ENCODE measurements at places on chromosomes 1 and 21. TPM values are rescaled to one million over a fixed set of nuclear protein-coding genes. Genes with fewer than 3 reads are reported as not detected.

The FMN2 gene
- total RNA-seq: 27.9 TPM

DNA sequence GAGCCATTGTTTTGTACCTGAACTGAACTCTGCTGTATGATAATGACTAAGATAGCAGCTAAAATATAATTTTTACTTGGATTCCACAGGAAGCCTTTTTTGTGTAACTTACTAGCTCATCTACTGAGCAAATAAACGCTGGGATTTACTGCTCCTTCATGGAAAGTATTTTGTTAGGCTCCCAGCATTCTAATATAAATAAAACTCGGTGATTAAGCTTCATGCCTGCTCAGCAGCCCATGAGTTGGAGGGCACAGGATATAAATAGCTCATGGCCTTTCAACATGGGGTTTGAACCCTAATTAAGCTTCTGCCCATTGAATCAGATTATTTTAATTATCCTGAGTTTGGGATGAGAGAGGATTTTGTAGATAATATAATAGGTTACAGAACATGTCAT is 180.0 kb downstream of the PCP4 start:
- no peak for ATAC-seq

The TBX19 gene
- 0.78 TPM for total RNA-seq

The PDZK1 gene
- 1.5 TPM for total RNA-seq

DNA sequence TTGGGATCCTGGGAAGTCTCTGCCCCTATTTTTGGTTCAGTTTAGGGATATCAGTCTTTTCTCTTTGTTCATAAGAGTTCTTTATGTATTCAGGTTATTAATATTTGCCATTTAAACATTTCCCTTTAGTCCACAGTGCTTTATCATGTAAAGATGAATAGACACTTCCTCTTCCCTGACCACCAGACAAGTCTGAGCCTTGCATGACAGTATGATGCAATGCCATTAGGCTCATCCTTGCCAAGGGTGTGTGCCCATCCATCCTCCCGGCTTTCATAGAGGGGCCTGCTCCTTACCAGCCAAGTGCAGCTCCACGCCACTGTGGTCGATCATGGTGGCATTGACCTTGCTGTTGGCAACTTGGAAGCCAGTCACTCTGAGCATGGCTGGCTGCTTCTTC is 52.1 kb downstream of the ZSCAN20 start:
- ATAC-seq: no peak

DNA sequence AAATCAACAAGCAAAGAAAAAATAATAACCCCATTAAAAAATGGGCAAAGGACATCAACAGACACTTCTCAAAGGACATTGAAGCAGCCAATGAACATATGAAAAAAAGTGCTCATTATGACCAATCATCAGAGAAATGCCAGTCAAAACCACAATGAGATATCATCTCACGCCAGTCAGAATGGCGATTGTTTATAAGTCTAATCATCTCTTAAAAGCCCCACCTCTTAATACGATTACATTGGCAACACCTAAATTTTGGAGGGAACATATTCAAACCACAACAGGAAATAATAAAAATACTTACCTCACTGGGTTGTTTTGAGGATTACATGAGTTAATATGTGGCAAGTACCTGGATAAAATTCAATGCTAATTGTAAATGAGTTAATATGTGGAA is 57.1 kb upstream of the PLPPR4 start:
- ATAC-seq: no peak
